ENCODE measurements at places on chromosomes 4 and X.

DNA sequence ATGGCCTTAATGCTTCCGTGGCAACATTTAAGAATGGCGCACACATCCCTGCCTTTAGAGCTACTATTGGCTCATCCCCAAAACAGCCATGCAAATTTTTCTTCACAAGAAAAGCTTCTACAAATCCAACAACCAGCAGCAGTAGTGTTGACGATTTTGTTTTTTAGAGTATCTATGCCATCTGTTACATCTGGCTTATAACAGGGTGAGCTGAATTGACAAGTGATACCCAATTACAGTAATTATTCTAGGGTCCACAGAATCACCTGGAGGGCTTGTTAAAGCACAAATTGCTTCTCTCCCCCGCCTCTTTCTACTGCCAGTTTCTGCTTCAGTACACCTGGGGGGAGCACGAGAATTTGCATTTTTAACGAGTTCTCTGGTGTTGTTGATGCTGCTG lies 34.1 kb downstream of the DCHS2 start:
- DNase-seq: no peak

DNA sequence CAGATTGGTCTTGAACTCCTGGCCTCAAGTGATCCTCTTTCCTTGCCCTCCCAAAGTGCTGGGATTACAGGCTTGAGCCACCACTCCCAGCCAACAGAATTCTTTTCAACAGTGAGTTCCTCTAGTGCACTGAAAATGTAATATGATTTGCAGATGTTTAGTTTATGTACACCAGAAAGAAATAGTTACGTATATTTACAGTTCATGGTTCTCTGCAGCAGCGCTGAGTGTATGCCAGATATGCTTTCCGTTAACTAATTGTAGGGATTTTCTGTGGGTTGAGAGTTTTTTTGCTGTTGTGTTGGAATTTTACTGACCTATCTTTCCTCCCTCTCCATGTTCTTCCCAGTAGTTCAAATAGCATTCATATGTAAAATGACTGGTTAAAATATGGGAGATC lies 44.0 kb downstream of the GAB1 start:
- no peak for DNase-seq

DNA sequence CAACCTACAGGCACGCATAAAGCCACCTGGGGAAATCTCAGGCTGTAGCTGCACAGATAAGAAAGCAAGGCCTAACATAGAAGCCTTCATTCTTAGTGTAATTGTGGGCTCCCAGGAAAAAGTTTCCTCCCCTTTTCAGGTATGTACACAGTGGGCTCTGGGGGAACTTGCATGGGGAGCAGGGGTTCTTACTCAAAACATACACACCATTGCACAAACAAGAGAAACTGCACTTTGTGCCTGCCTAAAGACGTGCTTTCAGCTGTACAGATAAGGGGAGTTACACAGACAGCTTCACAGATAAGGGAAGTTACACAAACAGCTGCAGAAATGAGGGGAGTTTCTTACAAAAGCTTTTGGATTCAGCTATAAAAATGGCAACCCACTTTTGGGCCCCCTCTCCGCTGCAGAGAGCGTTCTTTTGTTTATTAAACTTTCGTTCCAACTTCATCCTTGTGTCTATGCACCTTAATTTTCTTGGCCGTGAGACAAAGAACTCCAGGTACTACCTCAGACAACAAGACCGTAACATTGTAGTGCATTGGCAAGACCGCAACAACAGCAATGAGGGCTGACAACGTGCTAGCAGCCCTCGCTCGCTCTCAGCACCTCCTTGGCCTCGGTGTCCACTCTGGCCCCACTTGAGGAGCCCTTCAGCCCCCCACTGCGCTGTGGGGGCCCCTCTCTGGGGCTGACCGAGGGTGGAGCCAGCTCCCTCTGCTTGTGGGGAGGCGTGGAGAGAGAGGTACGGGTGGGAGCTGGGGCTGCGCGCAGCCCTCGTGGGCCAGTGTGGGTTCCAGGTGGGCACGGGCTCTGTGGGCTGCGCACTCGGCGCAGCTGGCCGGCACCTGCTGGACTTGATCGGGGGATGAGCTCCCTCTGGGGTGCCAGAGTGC lies 317.5 kb downstream of the RAPGEF2 start:
- DNase-seq: no peak

DNA sequence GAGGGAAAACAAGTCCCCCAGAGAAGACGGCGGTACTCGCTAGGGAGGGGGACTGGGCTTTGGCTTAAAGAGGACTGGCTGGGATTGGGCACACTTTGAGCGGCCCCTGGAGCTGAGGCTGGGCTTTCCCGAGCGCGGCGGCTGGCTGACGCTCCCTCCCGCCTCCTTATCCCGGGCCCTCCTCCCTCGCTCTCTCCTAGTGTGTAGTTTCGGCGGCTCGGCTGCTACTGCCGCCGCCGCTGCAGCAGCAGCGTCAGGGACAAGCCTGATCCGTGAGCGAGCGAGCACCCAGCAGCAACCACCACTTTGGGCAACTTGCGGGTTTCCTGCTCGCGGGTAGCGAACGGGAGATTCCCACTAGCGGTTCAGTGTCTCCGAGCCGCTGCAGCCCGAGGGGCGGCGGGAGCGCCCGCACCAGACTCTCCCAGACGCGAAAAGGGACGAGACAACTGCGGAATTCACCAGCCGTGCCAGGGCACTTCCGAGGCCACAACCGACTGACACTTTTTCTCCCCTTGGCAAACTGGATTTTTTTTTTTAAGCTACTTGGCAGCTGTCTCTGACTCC lies 632 bp upstream of the PCDH7 start:
- DNase-seq: peak; percentile 23

DNA sequence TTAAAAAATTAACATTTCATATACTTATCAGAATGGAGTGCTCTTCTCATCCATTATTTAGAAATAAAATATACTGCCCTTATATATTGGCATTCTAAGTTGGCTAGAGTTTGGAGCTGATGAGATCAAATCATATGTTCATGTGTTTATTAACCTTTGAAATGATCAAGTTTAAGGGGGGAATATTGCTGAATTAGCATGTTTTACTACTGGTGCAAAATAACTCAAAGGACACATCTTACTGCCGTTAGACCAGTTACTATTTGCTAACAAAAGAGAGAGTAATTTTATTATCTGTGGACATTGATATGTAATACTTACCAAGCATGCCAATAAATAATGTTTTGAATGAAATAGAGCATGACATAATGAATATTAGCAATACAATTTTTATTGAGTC lies 901.0 kb downstream of the CCSER1 start:
- DNase-seq: no peak

- DNase-seq: no peak
These were observed 103.3 kb downstream of the DHRSX start for GRCh38 chrX:2397229-2398063.

- no peak for DNase-seq
These were observed 263.8 kb downstream of the PRDM5 start for GRCh38 chr4:120658772-120659171.

DNA sequence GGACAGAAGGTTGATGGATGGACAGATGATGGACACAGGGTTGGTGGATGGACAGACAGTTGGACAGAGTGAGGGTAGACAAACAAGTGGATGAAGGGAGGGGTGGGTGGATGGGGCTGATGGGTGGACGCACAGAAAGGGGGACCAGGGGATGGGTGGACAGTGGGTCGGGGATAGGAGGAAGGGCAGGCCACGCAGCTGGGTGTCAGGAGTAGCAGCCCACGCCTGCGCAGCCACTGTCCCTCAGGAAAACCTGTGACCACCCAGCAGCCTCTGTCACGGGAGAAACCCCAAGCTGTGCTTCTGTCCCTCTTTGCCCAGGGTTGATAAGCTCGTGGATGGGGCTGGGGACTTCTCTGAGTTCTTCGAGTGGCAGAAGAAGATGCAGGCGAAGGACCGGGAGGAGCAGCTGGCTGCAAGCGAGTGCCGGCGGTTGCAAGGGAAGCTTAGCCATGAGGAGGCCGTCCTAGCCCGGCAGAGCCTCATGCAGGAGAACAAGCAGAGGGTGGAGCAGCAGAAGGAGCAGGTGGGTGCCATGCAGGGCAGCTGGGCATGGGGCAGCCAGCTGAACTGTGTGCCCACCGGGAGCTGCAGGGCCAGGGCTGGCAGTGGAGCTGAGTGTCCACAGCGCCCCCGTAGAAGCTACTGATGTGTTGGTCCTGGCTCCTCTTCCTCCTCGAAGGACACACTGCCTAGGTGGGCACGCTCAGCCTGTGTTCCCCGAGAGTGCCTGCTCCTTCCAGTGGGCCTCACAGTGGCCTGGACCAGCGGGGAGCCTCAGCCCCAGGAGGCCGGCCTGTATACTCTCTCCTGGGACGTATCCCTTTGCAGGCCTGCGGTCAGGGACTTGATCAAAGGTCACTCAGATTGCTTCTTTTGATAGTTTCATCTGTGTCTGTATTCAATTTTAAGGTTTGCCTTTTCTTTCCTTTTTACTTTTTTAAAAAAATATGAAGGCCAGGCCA lies 16.8 kb upstream of the RNF4 start:
- no peak for DNase-seq

DNA sequence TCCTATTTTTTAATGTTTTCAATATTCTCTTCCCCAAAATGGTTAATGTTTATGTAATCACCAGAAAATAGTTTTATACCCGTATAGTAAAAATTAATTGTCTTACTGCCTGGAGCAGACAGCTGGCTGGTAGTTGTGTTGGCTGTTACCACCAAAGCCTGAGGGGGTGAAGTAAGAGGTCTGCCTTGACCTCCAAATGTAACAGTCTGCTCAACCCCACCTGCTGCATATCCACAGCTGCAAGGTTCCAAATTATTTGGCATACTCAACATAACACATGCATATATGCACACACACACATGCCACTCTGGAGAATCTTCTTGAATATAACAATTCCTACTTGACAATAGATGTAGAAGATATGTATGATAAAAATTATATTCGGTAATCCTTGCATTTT lies 624.3 kb downstream of the ADGRL3 start:
- DNase-seq: no peak

DNA sequence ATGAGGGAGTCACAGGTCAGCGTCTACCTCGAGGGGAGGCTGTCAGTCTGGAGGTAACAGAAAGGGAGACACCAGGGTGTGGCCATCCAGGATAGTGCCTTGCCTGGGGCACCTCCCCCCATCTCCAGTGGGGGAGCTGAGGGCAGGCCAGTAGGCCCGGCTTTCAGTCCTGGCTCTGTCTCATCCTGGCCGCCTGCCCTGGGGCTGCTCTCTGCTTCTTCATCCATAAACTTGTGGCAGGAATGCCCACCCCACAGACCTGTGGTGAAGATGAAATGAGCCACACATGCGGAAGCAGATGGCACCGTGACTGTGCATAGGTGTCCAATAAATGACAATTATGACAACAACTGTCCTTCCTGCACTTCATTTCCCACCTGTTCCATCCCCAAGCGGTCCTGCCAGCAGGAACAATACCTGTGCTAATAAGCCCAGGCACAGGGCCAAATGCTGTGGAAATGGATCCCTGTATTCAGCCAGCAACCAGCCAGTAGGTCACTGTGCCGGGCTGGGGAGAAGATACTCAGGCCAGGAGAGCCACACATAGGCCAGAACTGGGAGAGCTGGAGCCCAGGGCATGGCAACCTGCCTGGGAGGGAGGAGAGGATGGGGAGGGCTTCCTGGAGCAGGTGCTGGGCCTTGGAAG lies 30.2 kb downstream of the TRO start:
- DNase-seq: no peak

DNA sequence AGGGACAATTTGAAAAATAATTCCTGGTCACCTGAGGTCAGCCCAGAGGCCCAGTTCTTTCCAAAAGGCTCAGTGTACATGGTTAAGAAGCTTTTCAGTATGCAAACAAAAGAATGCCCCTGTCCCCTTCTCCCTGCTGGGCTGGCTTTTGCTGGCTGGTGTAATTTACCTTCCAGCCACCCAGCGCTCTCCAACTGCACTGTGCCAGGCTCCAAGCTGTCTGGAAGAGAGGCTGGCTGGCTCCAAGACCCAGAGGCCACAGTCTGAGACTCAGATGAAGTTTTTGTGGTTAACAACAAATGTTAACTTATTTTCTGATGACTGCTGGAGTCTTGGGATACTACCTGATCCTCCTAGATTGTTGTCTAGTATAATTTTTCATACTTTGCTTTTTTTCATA lies 11.9 kb upstream of the KIT start:
- no peak for DNase-seq

- no peak for DNase-seq
These were observed 132.9 kb downstream of the RAP1GDS1 start for GRCh38 chr4:98394134-98394533.

DNA sequence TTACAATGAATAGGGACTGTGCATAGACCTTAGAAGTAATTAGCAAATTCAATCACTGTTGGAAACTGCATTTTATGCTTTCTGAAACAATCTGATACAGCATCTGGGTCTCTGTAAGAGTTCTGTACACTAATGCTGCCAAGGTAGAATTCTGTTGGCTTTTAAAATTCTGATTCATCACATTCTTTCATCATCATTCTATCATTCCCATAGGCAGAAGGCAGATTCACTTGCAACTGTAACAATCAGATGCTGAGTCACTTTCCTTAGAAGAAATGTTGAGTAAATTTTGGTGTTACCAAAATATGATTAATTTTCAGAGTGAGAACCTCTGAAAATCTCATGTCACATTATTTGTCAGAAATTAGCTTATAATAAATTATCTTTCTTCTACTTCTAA lies 267.2 kb downstream of the MAPK10 start:
- DNase-seq: no peak

DNA sequence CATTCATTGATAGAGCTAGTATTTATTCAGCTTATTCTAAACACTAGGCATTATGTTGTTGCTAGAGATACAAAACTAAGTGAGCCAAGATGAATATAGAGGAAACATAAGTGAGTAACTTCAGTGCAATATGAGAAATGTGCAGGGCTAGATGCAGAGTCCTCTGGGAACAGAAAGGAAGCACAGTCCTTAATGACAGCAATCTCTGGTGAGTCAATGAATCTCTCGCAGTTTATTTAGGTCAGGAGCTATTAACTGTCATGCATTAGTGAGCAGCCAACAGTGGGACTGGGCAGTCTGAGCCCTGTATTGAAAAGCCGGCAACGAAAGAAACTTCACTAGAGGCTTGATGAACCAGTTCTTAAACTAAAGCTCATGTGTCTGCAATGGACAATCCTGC lies 598.1 kb upstream of the MAGEB2 start:
- DNase-seq: no peak

DNA sequence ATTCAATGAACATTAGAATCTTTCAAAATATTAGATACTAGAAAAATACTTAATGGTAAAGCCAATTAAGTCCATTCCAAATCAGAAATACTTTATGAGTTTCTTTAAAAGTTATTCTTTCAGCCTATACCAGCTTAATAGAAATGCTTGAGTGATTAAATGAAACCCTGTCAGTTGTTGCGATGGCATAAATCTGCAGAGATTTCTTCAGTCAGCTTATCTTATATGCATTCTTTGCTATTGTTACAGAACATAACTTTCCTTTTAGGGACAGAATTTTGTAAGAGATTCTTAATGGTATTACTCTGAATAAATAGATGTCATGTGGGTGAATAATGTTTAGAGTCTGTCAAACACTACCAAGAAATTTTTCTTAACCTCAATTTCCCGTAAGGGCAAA lies 325.0 kb upstream of the HAND2 start:
- DNase-seq: no peak

DNA sequence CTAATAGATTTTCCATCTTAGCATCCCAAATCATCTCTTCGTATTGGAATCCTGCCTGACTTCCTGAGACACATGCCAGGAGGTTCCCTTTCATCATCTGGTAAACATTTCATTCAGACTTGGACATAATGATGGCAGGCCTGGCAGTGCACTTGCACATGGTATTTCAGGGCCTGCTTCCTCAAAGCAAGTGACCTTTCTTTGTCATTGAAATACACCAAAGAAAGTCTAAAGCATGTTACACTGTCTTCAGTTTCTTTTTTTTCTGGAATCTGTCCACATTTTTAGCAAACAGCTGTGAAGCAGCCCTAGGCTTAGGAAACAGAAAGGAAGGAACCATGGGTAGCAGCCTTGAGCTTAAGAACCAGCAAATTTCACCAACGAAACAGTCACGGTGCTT lies 205.9 kb upstream of the VCX start:
- no peak for DNase-seq

GRCh38 chrX:43176686-43177085 lies 398.7 kb upstream of the PPP1R2C start:
- no peak for DNase-seq
